ENCODE measurements at places on chromosomes 12 and 14. TPM values are rescaled to one million over a fixed set of nuclear protein-coding genes. Genes with fewer than 3 reads are reported as not detected.

TBX3 gene
- not detected for total RNA-seq

STXBP6 gene
- total RNA-seq = not detected

GRIN2B gene
- total RNA-seq = not detected

METTL17 gene
- total RNA-seq = 105 TPM

DNA sequence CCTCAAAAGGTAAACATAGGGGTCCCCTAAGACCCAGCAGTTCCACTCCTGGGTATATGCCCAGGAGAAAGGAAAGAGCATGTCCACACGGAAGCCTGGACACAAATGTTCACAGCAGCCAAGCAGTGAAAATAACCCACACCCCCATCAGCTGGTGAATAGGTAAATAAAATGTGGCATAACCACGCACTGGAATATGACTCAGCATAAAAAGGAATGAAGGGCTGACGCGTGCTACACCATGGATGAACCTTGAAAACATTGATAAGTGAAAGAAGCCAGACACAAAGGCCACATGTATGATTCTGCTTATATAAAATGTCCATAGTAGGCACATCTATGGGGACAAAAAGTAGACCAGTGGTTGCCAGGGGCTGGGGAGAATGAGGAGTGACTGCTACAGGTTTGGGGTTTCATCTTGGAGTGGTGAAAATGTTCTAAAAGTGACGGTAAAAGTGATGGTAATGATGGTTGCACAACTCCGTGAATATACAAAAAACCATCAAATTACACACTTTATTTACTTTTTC lies 3.8 kb upstream of the SCARB1 start:
- no peak for DNase-seq

GRCh38 chr12:68420225-68421010 lies 88.3 kb upstream of the MDM1 start:
- no peak for DNase-seq

- DNase-seq = no peak
These were observed 190.7 kb upstream of the PPFIA2 start for GRCh38 chr12:81949841-81950308.

GRCh38 chr12:132392389-132393244 lies 63.2 kb upstream of the GALNT9 start:
- peak; percentile 33 for DNase-seq

- DNase-seq = no peak
These were observed 796.4 kb downstream of the MED13L start for GRCh38 chr12:115481141-115481540.

DNA sequence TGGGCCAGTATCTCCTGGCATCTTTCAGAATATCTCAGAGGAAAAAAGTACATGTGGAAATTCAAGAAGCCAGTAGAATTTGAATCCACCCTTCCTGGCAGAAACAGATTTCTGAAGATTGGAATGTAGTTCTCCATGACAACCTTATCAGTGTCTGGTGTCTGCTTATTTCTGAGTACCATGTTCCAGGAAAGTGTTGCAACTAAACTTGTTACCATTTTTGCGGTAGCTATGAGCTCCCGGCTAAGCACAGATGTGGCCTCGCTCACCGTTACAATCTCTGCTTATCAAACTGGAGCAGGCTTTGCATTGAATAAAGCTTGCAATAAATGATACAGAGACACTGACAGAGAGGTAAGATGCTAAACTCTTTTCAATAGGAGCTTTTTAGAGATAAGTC lies 13.0 kb upstream of the ITPR2 start:
- DNase-seq = no peak

GRCh38 chr14:55893705-55894104 lies 224.5 kb upstream of the PELI2 start:
- DNase-seq = no peak

DNA sequence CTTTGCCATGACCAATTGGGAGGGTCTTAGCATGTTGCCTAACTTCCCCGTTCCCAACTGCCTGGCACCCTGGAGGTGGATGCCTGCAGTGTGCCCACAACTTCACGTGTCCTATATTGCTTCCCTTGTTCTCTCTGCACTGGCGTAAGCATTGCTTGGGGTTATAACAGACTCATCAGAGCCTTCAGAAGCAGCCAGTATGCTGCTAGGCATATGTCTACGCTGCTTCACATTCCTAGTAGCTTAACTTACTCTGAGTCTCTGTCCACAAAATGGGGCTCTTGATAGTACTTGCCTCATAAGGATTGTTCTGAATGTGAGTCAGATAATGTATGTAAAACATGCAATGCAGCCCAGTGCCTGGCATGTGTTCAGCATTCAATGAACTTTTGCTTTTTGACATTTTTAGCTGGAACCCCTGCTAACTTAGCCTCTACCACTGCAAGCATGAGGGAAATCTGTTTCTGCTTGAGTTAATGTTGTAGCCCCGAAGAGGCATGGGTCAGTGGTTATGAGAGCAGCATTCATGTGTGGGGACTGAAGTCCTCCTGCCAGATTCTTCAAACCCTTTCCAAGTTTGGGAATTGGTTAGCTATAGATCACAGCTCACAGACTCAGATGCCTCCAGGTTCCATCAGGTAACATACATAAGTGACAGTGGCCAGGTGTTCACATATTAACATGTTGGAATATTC lies 2.8 kb downstream of the SLC5A8 start:
- no peak for DNase-seq

DNA sequence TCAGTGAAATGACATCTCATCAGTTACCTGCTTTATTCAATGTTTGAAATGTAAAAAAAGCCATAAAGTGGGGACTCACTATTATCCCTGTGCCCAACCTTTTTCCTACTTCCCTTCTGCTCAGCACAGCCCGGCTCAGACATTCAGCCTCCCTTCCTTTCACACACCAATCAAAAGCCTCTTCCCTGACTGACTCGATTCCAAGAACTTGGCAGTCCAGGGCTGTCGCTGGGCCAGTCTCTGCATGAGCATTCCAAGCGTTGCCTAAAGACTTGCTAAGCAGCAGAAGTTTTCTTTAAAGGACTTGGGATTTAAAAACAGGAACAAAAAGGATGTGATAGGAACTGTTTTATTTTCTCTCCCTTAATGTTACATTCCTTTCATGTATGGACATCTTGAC lies 22.7 kb downstream of the ITPR2 start:
- no peak for DNase-seq

DNA sequence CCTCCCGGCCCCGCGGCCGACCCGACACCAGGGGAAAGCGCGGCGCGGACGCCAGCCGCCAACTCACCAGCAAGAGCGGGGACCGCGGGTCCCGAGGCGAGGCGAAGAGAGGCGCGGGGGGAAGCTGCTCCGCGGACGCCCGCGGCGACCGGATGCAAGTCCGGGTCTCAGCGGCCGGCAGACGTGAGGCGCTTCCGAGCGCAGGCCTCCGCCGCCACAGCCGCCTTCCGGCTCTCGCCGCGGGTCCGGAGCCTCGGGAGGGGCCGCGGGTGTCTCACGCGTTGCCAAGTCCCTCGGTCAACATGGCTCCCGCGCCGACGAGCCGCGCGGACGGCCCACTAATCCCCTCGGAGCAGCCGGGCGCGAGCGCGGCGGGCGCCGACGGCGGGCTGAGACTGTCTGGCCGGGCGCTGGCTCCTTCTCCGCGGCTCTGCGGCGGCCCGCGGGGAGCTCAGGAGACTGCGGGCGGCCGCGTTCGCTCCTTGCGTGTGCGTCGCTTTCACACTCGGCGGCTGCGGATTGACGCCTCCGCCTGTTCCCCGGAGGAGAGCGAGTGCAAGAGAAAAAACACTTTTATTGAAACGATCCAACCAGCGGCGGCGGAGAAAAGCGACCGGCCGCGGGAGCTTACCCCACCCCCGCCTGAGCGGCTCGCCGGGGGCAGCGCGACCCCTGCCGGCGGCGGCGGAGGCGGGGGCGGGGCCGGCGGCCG lies at the start of gene CDK17:
Gene CDK17 (minus strand): TSS at position 521 of the 712 bp plus-strand sequence. CDS start 65,603 bp downstream, outside the sequence.
- peak; percentile 89 for DNase-seq

- no peak for DNase-seq
These were observed 32.6 kb downstream of the WASHC3 start for GRCh38 chr12:102029141-102029540.

DNA sequence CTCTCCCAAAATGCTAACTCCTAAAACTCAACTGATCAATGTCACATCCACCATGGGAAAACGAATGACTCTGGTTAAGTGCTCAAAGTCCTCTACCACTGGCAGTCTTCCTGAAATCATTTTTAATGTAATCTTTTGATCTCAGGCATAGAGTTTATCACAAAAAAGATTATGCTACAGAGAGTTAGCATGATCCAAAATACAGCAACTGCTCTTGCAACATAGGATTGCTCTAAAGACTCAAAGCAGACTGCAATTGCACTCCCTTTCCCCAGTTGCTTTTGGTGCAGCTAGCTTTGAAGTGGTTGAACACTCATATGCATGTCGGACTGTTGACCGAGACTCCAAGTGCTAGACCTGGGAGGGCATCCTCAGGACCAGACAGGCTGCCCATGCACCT lies 109.3 kb downstream of the C12orf42 start:
- DNase-seq = no peak

GRCh38 chr12:69987579-69988091 lies 162.6 kb downstream of the MYRFL start:
- DNase-seq = no peak

DNA sequence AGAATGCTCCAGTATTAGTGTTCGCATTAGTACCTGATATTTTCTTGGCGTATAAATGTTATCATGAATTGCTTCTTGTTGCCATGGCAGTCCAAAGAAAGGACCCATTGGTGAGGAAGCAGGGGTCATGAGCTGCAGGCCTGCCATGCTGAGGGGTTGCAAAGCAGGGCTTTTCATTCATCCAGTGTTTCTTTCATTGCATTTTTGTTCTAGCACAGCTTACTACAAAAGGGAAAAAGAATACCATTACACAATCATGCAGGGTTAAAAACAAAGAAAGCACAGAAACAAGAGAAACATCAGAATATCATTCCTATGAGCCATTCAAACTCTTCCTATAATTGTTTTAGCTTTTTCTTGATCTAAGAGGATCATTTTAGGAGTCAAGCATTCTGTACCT lies 24.0 kb downstream of the DICER1 start:
- DNase-seq = no peak
